ENCODE measurements at places on chromosomes 4 and X.

GRCh38 chr4:107837776-107838618, 13.3 kb downstream of the SGMS2 start:
- no peak for DNase-seq

- DNase-seq = no peak
Observed at GRCh38 chrX:109283870-109284269, 198.0 kb downstream of the GUCY2F start.

- no peak for DNase-seq
Observed at GRCh38 chr4:77022560-77023179, 53.1 kb downstream of the CCNI start.

DNA sequence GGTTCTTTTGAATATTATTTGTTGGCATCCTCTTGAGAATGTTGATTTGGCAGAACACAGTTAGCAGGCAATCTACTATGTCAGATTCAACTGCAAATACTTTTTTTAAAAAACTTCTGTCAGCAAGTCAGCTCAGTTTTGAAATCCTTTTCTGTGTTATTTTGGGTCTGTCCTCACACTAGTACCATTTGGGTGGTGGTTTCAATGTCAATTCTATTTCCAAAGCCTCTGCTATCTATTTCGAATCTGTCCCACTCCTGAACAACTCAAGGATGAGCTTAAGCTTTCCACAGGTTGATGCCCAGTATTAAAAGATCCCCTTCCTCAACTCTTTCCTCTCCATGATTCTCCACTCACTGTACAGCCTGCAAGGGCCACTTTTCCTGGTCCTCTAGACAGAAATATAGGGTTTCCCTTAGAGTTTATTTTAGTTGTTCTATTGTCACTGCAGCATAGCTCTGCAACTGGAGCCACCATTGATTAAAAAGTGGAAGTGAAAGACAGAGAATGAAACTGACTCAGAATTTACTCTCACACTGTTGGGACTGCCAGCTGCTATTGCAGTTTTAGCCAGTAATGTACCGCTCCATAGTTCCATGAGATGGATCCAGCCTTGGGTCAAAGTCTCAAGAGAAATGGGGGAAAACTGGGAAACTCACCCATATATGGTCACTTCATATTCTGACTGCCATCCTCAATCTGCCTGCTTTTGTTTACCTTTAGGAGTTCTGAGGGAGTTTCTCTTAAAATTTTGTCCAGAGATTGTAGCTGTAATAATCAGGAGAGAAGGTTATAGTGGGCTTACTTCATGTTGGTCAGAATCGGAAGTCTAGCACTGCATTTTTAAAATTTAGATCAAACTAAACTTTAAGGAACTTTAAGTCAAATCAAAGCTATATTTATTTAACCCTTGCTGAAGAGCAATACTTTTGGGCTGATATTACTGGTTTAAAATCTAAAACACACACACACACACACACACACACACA, 14.6 kb downstream of the HDX start:
- DNase-seq = no peak

DNA sequence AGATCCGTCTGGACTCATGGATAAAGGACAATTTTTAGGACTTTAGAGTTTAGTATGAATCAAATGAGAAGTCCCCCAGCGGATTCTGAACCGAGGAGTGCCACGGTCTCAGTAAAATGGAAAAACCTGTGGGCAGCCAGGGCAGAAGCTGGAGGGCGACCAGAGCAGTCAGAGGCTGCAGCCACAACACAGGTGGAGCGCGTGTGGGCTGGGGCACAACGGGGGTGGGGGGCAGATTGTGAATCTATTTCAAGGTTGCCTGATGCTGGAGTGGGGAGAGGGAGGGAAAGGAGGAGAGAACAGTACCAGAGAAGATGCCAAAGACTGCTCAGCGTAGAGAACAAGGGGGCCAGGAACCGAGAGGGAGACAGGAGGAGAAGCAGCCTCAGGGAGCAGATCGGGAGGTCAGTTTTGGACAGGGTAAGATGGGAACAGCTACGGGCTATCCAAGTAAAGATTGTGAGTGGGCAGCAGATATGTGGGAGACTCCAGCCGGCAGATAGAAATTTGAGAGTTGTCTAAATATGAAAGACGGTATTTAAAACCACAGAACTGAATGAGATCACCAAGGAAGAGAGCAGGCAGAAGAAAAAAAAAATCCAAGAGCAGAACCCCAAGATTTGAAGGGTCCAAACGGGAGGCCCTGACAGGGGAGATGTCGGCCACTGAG, 9.5 kb downstream of the FAT1 start:
- no peak for DNase-seq

DNA sequence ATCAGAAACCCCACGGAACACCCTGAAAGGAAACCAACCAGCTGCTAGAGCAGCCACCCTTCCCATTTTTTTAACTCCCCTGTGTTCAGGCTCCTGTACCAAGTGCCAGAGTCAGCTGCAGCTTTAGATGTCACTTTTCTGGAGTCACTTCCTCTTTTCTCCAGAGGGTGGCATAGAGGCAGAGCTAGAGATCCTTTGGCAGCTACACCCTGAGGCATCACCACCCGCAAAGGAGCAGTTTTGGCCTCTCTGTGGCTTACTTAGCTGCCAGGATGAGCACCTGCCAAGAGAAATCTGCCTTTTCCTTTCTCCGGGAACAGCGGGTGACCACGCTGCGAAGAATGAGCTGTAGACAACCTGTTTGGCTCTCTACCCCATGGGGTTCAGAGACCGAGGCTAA, 58.0 kb upstream of the CHRDL1 start:
- DNase-seq = no peak

DNA sequence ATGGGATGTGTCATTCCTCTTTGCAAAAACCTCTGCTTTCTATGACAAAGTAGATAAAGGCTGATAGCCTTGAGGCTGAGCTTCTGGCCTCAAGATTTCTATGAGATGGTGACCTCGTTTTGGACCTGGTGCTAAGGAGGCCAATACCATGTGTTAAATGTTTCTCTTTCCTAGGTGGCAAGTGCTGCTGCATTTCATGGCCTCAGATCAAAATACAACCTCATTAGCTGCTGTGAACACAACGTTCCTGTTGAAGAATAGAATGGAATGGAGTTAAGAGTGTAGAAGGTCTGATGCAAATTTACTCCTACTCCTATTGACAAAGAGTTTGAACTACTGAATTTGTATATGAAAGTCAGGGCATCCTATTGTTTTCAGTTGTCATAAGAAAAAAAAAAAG, 112.0 kb downstream of the C4orf51 start:
- DNase-seq = no peak

DNA sequence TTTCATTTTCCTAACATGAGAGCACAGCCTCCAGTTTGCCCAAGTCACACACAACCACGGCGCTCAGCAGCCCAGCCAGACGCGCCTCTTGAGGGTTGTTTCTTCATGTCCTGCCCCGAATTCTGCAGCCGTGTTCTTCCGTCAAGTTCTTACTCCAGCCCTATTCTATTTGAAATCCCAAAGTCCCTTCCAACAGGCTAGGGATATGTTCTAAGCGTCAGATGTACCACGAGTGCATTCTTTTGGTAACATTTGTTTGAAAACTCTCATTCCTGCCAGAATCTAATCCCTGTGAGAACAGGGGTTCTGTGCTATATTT, 23.1 kb downstream of the ACSL1 start:
- no peak for DNase-seq

- DNase-seq = no peak
Observed at GRCh38 chr4:18366892-18367291, 345.3 kb upstream of the LCORL start.

GRCh38 chr4:140497405-140497746, 717 bp downstream of the MGAT4D start:
- DNase-seq = no peak

GRCh38 chr4:107034091-107034995, 1.8 kb downstream of the DKK2 start:
- no peak for DNase-seq

DNA sequence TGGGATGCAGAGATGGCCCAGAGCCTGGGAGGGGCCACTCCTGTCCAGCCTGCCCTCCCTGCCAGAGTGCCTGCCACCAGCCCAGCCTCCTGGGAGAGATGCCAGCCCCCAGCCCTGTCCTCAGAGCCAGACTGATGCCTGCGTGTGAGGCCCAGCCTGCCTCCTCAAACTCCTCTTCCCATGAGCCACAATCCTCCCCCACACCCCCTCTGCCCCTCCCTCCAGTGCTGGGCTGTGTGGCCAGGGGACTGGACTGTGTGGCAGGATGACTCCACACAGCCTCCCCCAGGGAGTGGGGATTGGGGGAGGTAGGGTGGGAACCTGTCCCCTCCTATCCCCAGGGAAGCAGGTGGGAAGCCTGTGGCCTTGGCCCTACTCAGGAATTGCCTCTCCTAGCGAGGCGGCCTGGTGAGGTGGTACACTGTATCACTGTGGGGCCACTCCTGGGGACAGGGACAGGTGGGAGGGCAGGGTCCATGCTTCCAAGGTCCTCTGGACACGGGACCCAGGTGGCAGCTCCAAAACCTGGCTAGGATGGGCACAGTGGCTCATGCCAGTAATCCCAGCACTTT, 4.3 kb upstream of the SH3BP2 start:
- no peak for DNase-seq

DNA sequence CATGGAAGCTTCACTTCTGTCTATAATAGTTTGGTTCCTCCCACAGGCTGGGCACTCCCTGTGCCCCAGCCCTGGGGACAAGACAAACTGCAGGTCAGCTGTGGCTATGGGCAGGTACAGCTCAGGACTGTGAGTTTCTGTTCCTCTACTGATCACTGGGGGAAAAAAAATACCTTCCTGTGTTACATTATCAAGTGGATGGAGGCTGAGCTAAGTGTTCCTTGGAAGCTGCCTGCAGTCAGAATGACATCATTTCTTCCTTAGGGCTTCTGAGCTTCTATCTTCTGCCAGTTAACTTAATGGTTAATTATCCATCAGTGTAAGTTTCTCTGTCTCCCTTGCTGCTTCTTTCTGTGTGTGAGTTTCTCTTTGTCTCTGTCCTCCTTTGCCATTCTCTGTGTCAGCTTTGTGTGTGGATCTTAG, 4.6 kb downstream of the RAB33A start:
- DNase-seq = no peak

DNA sequence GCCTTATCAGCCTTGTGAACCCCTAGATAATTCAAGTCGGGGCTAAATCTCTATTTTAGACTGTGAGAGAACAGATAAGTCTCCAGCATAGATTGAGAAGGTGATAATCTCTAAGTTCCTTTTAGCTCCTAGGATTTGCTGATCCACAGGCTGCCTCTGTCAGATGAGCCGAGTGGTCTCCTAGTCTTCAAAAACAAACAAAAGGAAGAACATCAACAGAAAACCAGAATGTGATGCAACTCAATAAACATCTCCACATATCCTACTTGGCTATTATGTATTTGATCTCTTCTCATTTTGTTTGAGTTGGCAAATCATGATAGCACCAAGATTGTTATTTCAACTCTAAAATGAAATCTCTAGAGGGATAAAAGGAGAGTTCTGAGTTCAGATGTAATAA, 88.4 kb upstream of the SLC7A11 start:
- DNase-seq = no peak

DNA sequence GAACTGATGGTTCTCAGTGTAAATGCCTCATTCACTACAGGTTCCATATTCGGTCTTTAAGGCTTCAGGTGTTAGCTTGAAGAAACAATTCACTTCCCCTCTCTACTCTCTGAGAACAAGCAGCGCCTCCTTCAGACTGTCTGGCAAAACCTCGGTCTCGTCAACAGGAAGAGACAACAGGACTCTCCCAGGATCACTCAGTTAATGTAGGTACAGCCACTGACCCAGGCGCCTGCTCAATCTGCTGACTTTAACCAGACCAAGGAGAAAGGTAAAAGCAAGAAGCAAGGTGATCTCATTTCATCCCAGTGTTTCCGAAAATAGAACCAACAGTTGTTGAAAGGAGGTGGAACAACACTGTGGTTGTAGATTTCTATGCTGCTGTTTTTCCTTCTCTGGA, 102.2 kb downstream of the SLC2A9 start:
- no peak for DNase-seq

- DNase-seq = no peak
Observed at GRCh38 chr4:8081621-8082516, 76.7 kb downstream of the ABLIM2 start.

DNA sequence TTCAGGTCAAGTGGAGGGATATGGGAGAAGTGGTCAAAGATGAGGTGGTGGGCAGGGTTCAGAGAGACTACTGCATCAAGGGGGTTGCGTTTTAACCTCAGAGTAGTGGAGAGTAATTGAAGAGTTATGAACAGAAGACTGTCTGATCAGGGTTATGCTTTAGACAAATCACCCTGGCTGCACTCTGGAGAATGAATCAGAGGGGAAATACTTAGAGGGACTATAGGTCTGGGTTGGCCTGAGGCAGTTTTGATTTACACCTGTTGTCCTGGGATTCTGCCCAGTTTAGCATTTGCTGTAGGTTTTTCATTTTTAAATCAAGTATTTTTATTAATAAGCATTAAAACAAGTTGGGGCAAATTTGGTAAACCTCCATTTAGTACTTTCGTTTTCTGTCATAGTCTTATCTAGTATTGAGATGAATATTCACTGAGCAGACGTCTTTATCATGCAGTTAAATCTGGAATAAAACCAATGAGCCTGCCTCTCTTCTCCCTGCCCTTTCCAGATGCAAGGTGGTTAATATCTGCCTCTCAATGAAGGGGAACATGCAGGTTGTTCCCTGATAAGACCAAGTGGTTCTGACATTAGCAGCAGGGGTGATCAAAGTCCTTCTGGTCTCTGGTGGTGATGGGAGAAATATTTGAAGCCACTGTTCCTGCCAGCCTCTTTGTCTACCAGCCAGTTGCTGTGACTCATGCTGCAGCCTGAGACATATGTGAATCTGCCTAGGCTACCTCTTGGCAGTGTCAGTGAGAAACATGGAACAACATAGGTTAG, 116.0 kb upstream of the RPS6KA3 start:
- DNase-seq = no peak

- no peak for DNase-seq
Observed at GRCh38 chr4:32745351-32745750, 2025.2 kb downstream of the PCDH7 start.

DNA sequence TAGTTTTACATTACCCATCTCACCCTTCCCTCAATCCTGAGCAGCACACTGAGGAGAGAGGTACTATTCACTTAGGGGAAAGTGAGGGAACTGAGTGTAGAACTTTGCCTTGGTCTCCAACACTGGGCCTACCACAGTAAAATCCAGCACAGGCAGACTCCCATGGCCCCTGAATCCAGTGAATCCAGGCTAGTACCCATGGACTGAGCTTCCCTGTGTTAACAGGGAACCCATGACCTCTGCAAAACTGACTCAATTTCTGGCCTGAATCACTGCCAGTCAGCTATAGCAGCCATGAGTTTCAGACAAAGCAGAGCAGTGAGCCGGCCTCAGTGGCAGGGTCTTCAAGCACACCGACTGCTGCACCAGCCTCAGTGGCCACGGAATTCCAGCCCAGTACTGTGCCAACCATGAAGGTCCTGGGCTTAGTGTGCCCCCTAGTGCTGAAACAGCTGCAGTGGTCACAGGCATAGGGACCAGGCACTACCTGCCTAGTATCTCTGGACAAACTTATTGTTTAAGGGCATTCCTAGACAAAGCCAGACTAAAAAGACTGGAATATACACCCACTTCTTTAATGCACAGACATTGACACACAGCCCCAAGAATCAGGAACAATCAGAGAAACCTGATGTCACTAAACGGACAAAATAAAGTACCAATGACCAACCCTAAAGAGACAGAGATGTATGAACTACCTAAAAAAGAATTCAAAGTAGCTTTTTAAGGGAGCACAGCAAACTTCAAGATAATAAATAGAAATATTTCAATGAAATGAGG, 127.4 kb upstream of the RPL34 start:
- DNase-seq = peak; percentile 26

- no peak for DNase-seq
Observed at GRCh38 chr4:84032372-84032771, 466.7 kb downstream of the NKX6-1 start.

Measured in stimulated activated CD4-positive, alpha-beta T cell treated with anti-CD3 and anti-CD28 coated beads, TNF-alpha, amount 100 ng/mL, for 24 hours (primary cell).